Stimulated activated CD4-positive, alpha-beta T cell treated with anti-CD3 and anti-CD28 coated beads, Interleukin-12 subunit alpha, Interleukin-12 subunit beta, amount 100 ng/mL, for 4 hours (primary cell): ENCODE measurements at places on chromosomes 3 and 15.

GRCh38 chr3:185279587-185280138 lies 25.8 kb upstream of the EHHADH start:
- DNase-seq: no peak

- peak; percentile 30 for DNase-seq
These were observed 644 bp downstream of the ZNF609 start for GRCh38 chr15:64460724-64461720.

- DNase-seq: peak; percentile 93
These were observed at the start of gene TRAIP for GRCh38 chr3:49856181-49857005. Gene TRAIP (minus strand): TSS chr3:49856564. CDS start chr3:49856453, 111 bp downstream.

DNA sequence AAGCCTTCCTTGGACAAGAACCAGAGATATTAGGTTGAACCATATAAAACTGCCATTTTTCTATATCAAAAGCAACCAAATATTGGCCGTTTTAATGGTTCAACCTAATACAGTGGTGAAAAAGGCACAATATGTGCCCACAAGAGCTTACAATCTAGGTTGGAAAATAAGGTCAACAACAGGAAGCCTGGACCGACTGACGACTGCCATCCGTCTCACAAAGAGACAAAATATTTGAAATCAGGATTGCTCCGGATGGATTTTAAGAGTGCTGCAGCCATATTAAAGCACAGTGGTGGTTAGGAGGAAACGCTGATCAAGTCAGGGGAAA lies 1.4 kb downstream of the AHSG start:
- DNase-seq: no peak

DNA sequence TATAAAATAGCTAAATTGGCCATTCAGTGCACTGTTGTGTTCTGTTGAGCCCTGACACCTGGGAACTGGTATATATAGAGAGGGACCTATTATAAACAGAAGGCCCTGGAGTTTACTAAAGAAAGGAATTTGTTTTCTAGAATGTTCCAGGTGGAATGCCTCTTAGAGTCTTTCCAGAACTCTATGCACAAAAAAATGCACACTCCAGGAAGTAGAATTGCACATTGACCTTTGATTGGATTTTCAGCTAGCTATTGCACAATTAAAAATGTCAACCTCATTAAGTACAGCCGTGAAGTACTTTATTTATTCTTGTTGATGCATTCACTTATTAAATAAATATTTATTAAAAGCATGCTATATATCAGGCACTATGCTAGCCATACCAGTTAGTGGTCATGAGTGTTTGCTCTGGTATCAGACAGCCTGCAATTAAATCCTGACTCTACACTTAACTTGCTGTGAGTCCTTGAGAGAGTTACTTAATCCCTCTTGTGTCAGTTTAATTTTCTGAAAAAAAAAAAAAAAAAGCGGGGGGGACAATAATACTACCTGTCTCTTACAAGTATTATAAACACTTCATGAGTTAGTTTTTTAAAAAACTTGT lies 40.8 kb downstream of the NDUFB4 start:
- DNase-seq: no peak

DNA sequence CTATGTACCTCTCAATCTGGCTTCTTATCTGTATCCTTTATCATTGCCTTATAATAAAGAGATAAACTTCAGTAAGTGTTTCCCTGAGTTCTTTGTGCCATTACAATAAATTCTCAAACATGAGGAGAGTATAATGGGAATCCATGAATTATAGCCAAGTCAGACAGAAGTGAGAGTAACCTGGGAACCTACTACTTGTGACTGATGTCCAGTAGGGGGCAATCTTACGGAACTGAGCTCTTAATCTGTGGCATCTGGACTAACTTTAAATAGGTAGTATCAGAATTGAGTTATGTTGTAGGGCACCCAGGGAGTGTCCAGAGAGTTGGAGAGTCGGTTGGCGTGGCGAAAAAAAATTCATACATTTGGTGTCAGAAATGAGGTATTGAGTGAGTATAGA lies 542.6 kb downstream of the ZBBX start:
- no peak for DNase-seq

- DNase-seq: no peak
These were observed 498.2 kb downstream of the PYDC2 start for GRCh38 chr3:191958980-191959671.

GRCh38 chr3:34844323-34844620 lies 795.1 kb upstream of the ARPP21 start:
- no peak for DNase-seq

DNA sequence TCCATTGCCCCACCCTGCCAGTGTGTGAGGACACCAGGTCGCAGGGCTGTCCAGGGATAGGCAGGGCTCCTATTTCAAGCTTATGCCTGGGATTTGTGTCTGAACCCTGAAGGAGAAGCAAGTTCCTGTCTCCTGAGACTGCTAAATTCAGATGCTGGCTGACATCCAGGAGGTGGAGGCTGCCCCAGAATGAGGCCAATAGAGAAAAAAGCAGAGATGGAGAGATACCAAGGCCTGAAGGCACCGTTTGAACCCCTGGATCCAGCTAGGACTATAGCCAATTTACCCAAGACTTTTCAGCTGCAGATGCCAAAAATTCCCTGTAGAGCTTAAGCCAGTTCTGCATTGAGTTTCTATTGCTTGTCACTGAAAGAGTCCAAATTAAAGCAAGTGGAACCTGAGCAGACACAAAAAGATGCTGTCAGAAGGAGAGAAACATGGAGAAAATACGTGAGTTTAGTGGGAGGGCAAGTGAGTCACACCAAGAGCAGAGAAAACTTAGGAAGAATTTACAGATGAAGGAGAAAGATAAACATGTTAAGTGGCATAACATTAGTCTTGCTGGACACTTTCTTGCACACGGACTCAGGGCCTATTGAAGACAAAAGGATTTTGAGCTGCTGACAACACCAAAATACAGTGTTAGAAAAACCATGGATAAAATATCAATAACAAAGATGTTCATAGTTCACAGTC lies 148.6 kb downstream of the CNTN3 start:
- no peak for DNase-seq

- no peak for DNase-seq
These were observed 34.3 kb downstream of the CRTC3 start for GRCh38 chr15:90564051-90564450.

GRCh38 chr3:140972833-140973232 lies 31.2 kb downstream of the SLC25A36 start:
- DNase-seq: no peak

DNA sequence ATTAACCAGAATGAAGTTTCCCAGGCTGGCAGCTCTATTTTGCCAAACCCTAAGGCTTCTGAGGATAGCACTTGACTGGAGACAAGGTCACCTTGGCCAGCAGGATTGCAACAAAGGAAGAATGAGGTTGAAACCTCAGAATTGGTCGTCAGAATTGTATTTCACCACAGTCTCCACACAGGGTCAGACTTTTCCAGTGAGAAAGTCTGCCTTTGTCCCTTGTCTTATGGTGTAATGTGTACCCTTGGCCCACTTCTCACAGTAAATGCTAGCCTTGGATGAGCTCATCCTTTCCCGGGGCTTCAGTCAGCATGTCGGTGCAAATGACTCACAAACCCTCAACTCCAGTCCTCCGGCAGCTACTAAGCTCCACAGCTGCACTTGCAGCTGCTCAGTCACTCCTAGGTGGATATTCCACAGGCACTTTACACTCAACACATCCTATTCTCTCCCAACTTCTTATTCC lies 19.7 kb downstream of the SSR3 start:
- DNase-seq: no peak

DNA sequence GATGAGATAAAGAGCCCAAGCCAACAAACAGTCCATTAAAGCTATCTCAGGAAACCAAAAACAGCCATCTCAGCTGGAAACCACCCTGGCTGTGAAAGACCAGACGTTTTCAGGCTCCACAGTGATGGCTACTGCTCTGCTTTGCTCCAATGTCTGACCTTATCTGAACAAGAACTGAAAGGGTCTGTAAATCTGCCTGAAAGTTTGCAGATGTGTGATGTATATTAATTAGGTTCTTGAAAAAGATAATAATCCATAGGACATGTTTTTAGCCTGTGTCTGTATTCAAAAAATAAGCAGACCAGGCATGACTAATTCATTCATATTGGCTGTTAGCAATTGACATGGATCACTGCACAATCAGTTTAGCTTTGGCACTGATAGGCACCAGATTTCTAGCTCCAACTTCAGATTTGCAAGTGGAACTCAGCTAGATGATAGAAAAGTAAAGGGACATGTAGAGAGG lies 611.4 kb upstream of the NAALADL2 start:
- no peak for DNase-seq

- no peak for DNase-seq
These were observed 28.1 kb downstream of the PARP16 start for GRCh38 chr15:65258375-65259262.

- DNase-seq: no peak
These were observed 169.4 kb upstream of the ZNF385D start for GRCh38 chr3:21920421-21920861.

DNA sequence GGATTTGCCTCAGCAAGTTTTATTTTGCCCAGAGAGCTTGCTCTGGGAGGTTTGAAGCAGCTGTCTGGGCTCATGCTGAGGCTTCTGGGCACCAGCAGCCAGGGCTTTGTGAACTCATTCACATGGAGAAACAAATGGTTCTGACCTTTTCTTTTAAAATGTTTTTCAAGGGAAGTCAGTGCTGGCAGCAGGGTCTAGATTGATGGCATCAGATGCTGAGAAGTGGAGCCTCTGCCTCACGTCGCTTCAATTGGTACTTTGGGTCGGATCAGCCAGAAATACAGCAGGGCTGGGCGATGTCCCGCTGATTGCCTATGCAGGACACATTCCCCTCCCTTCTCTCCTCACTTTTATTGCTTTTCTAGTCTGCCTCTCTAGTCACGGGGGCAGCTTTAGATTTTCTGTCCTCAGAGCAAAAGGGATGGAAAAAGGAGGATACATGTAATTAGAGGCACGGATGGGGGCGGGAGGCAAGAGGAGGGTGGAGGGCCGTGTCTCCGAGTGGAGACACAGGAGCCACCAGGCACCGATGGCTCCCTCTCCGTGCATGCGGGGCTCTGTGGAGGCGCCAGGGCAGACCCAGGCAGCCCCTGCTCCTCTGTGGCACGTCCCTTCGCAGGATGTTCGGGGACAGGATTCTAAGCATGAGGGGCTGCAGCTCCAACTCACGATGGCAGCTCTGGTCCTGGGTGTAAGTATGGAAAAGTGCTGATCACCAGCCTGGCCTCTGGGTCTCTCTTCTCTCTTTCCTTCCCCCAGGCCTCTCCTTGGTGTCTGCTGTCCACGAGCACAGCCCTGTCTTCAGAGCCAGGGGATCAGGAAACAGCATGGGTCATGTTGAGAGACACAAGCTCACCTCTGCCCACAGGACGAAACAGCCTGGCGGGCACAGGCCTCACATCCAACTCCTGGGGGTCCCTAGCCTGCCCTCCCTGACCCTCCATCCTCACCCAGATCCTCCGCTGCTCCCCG lies 116.1 kb downstream of the FAM43A start:
- no peak for DNase-seq

DNA sequence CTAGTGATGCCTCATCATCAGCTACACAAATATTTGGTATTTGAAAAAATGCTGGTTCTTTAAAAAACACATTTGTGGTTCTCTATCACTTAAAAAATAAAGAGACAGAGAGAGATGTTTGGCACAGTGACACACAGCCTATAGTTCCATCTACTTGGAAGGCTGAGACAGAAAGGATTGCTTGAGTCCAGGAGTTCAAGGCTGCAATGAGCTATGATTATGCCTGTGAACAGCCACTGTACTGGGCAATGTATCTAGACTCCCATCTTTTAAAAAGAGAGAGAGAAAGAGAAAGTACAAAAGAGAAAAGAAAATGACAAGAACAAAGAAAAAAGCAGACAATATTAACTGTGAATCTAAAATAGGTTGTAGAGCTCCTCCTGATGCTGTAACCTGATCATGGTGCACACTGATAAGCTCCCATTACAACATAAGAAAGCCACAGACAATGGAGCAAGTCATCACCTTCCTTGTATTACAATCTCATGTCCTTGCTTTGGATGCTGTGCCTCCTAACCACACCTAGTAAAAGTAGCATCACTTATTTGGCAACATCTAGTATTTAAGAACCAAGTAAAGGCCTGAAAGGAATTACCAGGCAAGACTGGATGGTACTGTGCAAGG lies 31.7 kb upstream of the MAP4 start:
- DNase-seq: no peak

GRCh38 chr3:130786306-130786705 lies 39.7 kb upstream of the PIK3R4 start:
- no peak for DNase-seq

DNA sequence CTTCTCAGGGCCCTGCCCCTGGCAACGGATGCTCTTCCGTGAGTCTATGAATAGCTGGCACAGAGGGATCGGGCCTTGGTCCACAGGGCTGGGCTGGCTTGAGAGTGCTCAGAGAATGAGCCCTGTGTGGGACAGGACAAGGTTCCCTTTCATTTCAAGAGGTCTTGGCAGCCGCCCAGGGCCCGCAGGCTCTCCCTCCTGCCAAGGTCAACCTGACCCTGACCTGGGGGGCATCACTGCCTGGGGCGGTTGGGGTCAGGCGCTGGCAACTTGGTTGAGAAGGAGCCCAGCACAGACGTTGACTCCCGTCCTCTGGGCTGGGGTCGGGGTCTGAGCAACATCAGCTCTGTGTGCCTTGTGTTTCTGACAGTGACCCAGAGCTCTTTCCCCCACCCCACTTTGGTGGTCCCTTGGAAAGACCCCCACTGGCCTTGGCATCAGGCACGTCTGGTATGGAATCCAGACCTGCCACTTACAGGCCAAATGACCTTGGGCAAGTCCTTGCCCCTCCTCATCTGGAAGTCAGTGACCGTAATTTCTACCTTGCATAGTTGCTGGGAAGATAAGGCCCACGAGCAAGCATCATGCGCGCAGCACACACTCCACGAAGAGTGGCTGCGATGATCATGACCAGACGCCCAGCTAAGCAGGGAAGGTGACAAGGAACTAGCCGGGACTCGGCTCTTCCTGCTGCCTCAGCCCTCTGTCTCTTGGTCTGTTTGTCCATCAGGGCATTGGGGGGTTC lies 36.4 kb downstream of the EPHB3 start:
- DNase-seq: no peak

DNA sequence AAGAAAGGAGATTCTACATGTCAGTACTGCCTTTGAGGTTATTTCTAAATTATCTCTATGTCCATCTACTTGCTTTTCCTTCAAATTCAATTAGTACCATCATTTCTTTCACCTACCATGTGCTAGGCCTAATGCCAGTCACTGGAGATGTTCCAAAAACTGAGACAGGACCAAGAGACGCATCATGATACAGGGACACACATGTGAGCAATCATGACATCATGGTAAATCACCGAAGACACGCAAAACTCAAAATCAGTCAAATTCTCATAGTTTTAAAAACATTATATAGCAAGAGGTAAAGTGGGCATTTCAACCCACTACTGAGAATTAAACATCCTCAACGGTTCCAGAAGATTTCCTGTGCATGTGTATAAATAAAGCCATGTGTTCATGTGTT lies 95.0 kb downstream of the CD47 start:
- DNase-seq: no peak
